Stimulated activated CD4-positive, alpha-beta T cell treated with anti-CD3 and anti-CD28 coated beads, Interleukin-2, amount 100 ng/mL, for 24 hours (primary cell): ENCODE measurements at places on chromosomes 4 and X.

DNA sequence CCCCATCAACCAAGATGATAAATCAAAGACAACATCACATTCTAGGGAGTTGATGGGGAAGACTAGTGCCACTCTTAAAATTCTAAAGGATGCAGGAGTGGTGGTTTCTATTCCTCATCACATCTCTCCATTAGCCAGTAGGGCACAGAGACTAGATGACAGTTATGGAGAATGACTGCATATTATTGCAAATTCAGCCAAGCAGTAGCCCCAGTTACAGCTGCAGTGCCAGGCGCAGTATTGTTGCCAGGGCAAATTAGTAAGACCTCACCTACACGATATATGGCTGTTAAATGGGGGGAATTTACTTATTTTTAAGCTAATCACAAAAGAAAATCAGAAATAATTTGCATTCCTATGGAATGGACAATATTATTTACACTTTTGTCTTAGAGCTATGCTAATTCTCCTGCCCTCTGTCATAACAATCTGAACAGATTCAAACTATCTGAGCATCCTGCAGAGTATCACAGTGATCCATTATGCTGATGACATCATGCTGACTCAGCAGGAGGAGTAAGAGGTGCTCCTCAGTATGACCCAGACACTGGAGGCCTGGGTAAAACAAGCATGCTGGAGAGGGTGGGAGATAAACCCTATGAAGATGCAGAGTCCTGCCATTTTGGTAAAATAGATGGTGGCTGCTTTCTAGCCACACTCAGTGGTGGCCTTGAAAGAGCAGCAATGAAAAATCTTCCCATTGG is 24.7 kb downstream of the ETNPPL start:
- DNase-seq = no peak

- DNase-seq = no peak
Measured at GRCh38 chr4:185080545-185080944, 62.3 kb downstream of the HELT start.

DNA sequence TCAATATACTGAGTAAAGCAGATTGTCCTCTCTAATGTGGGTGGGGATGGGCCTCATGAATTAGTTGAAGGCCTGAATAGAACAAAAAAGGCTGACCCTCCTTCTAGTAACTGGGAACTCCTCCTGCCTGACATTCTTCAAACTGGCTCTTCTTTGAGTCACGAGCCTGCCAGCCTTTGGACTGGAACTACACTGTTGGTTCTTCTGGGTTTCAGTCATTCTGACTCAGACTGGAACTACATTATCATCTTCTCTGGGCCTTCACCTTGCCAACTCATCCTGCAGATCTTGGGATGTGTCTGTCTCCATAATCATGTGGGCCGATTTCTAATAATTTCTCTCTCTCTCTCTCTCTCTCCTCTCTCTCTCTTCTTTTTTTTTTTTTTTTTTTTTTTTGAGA is 26.9 kb upstream of the CT47C1 start:
- DNase-seq = no peak

DNA sequence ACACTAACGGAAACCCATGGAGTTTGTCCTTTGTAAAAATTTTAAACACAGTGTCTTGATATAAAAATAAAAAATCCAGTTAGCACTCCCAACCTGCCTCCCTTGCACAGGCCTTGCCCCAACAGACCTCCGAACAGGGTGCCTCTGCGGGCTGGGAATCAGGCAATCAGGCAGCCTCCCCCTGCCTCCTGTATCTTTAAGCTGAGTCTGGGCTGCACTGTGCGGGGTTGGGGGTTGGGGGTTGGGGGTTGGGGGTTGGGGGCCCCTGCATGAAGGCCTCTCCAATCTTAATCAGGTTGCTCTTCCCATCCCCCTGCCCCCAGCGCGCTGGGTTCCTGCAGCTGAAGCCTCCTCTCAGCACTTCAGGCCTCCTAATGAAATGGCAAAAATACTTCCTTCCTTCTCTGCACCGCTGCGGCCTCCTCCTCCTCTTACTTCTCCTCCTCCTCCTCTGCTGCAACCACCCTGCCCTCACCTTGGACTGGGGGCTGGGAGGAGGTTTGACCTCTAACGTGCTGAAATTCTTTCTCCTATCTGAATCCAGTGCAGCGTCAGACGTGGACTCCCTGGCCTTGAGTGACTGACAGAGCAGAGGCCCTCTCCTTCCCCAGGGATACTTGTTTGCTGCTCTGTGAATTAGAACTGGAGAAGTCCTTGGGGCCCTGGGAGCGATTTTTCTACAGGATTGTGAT is 26.6 kb downstream of the NLGN3 start:
- no peak for DNase-seq

GRCh38 chrX:118350706-118351105 is 4.8 kb downstream of the WDR44 start:
- no peak for DNase-seq

- no peak for DNase-seq
Measured at GRCh38 chr4:11783588-11783987, 354.9 kb upstream of the HS3ST1 start.

DNA sequence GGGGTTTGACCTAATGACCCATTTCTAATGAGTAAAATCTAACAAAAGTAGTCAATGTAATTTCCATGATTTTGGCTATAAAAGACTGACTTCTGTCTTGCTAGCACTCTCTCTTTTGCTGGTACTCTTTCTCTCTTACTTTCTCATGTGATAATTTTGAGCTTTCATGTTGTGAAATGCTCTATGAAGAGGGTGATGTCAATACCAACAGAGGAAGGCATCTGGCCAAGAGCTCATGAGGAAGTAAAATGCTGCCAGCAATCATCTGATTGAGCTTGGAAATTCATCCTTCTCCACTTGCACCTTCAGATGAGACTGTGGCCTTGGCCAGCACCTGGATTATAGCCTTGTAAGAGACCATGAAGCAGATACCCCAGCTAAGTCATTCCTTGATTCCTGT is 347.7 kb downstream of the HS3ST1 start:
- no peak for DNase-seq

- DNase-seq = no peak
Measured at GRCh38 chr4:139798456-139798855, 132.8 kb downstream of the MGST2 start.

GRCh38 chr4:112564706-112565270 is 48.8 kb upstream of the NEUROG2 start:
- no peak for DNase-seq

DNA sequence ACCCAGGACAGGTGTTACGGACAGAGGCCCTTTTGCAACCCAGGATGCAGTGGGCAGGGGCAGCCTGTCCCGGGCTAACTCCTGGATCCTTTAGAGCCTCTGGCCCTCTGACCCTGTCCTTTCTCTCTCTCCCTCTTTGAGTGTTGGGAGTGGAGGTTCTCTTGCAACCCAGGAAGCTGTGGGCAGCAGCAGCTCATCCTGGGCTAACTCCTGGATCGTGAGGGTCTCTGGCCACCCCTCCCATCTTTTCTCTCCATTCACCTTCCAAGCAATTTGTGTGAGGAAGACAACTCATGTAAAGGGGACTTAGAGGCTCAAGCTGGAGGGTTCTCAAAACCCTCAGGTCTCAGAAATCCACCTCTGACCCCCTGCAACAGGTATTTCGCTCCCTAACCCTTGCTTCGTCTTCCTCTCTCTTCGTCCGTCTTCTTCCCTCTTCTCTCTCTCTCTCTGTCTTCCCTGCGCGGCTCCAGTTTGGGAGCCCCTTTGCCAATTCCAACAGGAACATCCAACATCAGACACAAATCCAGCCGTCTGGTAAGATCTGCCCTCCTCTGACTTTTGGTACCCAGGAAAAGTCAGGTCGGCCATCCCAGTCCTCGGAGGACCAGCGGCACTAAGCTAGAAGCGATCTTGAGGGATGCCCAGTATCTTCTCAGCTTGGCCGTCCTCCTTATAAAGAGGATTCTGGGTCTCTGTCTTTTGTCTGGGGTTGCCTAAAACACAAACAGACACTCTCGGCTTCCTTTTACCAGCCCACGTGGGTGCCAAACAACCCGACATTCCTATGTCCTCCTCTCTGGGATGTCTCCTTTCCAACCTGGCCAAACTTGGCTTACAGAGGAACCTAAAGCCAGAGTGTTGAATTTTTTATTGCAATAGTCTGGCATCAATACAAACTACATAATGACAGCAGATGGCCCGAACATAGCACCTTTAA is 7.9 kb downstream of the ASMTL start:
- peak; percentile 11 for DNase-seq

- no peak for DNase-seq
Measured at GRCh38 chrX:155534800-155535199, 76.4 kb upstream of the F8A3 start.

DNA sequence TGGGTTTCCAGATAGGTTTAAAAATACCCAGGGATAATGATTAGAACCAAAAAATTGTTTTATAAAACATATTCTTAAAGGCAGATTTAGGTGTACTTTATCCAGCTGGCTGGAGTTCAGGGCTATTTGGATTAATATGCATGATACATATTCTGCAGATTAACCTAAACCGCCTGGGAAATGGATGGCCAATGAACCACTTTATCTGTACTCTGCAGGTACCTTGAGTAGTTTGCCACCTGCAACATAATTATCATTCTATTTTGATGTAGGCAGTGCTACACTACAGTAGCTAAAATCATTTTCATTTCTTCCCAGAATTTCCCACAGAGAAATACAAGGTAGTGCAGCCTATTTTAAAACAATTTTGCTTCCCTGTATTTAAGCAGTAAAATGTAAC is 683.2 kb upstream of the GNPDA2 start:
- no peak for DNase-seq

- no peak for DNase-seq
Measured at GRCh38 chr4:52903273-52903672, 41.2 kb downstream of the RASL11B start.

GRCh38 chr4:73828956-73829355 is 7.5 kb upstream of the CXCL6 start:
- DNase-seq = no peak

GRCh38 chr4:67915400-67915966 is 31.7 kb upstream of the TMPRSS11D start:
- DNase-seq = no peak

GRCh38 chr4:145177511-145177905 is 2.9 kb downstream of the OTUD4 start:
- DNase-seq = no peak

DNA sequence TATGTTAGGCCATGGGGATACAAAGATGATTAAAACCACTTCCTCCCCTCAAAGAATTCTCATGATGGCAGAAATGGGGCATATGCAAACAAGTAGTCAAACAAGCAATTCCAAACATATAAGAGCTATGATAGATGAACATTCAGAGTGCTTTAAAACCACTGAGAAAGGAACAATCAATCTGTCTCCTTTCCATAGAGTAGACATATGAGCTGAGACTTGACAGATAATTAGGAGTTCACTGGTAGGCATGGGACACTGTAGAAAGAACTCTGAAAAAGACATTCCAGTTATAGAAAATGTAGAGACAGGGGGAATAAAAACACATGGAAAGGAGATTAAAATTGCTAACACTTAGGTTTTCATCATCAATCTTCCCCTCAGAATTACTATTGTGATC is 372.8 kb downstream of the KLHL4 start:
- no peak for DNase-seq

GRCh38 chr4:37726666-37727065 is 40.5 kb upstream of the RELL1 start:
- DNase-seq = no peak

- DNase-seq = no peak
Measured at GRCh38 chr4:139014371-139015268, 961 bp upstream of the NOCT start.

DNA sequence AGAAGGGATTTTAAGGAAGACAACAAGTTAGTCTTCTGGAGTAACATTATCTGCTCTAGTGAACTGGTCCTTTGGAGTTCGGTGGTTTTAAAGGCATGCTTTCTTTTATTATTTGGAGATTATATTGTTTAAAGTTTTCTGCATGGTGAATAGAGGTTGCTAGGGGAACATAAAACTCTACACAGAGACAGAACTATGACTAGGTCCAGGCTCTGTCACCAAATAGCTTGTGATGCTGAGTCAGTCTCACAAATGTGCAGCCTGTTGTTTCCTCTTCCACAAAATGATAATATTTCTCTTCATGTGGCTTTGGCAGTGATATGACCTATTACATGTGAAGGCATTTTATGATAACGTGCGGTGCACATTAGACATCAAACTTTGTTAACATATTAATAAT is 132.6 kb downstream of the PACRGL start:
- DNase-seq = no peak

DNA sequence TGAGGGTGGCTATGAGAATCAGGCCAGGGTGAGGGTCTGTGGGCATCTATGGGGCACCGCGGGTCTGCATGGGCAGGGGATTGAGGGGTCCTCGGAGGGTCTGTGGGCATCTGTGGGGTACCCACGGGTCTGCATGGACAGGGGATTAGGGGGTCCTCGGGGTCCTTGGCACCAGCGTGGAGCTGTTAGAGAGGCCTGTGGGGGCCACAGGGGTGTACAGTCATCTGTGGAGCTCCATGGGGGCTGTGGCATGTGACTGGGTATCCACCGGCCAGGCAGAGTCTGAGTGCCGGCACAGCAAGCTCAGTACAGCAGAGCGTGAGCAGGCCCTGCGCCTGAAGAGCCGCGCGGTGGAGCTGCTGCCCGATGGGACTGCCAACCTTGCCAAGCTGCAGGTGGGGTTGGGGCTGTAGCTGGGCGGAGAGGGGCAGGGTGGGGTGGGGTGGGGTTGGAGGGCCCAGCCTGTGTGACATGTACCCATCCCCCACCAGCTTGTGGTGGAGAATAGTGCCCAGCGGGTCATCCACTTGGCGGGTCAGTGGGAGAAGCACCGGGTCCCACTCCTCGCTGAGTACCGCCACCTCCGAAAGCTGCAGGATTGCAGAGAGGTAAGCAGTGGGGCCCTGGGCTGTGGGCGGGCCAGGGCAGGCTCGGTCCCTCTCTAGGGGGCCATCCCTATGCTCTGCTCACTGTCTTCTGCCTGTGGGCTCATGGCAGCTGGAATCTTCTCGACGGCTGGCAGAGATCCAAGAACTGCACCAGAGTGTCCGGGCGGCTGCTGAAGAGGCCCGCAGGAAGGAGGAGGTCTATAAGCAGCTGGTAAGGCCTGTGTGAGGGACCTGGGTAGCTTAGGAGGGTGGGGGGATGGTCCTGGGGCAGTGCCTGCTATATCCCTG is 12.9 kb downstream of the CCDC22 start:
- no peak for DNase-seq

GRCh38 chr4:147117431-147117830 is 171.8 kb upstream of the TTC29 start:
- DNase-seq = no peak

GRCh38 chrX:65688403-65688871 is 21.0 kb downstream of the MSN start:
- DNase-seq = no peak

DNA sequence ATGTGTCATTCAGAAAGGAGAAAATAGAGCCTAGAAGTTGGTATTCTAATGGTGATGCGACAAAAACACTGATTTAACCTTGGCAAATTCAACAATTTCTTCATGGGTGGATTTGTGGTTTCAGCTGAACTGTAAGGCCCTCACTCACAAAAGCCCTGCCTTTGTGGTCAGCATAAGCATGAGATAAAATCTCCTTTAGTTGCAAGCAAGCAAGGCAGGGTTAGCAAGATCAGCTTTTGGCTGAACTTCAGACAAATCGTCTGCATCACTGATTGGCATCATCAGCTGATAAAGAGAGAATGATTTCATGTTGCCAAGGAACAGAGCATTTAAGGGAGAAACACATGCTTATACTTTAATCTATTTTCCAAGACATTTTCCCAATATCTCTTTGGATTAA is 2582.2 kb downstream of the PCDH7 start:
- DNase-seq = no peak
